CD4-positive, alpha-beta T cell treated with Interleukin-6 for 4 hours (primary cell): ENCODE measurements at places on chromosomes 6 and 20.

DNA sequence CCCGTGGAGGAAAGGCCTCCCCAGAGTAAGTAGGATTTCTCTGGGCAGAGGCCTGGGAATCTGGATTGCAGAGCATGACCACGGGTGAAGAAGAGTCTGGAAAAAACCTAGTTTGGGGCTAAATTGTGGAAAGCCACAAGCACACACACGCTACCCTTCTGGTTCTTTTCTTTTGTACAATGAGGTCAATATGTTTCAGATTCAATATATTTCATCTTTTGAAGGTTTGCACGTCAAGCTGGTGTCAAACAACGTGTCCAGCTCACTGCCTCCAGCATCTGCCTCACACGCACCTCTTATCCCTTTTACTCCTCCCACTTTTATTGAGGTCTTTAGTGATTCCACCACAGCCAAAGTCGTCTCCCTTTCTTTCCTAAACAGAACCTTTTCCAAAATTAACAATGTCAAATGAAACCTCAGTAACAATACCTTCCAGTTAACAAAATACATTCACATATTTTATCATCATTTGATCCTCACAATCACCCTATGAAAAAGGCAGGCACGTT, 773 bp upstream of the EPB41L2 start:
- no peak for DNase-seq

- DNase-seq, result no peak
Measured at GRCh38 chr6:106674541-106675229, 45.3 kb downstream of the QRSL1 start.

- no peak for DNase-seq
Measured at GRCh38 chr6:77180326-77180725, 283.0 kb downstream of the HTR1B start.

DNA sequence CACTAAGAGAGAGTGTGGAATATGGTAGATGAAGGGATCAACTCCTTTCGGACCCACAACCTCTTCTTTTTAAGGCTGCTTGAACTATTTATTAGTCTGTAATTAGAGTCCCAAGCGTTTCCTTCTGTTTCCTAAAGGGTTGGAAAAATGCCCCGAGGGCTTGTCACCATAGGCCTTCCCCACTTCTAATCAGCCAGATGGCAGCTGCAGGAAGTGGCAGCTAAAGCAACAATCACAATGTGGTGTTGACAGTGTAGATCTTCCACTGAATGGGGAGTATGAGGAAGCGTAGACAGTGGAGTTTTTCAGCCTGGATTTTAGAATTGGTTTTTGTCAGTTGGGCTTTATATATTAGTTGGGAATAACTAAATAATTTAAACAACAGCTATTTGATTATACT, 40.6 kb downstream of the SLC35D3 start:
- no peak for DNase-seq

- DNase-seq, result no peak
Measured at GRCh38 chr20:62622877-62623487, 19.3 kb upstream of the SLCO4A1 start.

GRCh38 chr6:20366082-20366830, 35.4 kb upstream of the E2F3 start:
- DNase-seq, result peak; percentile 81

GRCh38 chr6:53894091-53894490, 99.3 kb downstream of the LRRC1 start:
- peak; percentile 44 for DNase-seq

DNA sequence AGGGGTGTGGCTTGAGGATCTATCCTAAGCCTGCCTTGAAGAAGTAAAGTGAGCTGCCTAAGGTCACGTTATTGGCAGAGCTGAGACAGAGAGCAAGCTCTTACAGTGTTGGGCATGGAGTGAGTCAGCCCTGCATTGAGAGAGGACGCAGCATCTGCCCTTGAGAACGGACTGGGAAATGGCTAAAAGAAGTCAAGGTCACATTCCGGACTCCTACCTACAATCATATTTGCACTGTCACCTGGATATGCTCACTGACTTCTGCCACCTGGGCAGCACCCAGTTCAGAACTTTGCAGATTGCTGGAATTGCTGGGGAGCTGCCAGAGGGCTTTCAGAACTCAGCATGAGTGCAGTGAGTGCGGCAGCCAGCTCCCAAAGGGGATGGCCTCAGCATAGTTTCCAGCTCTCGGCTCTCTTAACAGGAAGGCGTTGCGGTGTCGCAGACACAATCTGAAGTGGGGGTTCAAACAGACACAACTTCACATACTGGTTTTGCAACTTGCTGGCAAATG, 199.3 kb upstream of the SGK1 start:
- peak; percentile 25 for DNase-seq

DNA sequence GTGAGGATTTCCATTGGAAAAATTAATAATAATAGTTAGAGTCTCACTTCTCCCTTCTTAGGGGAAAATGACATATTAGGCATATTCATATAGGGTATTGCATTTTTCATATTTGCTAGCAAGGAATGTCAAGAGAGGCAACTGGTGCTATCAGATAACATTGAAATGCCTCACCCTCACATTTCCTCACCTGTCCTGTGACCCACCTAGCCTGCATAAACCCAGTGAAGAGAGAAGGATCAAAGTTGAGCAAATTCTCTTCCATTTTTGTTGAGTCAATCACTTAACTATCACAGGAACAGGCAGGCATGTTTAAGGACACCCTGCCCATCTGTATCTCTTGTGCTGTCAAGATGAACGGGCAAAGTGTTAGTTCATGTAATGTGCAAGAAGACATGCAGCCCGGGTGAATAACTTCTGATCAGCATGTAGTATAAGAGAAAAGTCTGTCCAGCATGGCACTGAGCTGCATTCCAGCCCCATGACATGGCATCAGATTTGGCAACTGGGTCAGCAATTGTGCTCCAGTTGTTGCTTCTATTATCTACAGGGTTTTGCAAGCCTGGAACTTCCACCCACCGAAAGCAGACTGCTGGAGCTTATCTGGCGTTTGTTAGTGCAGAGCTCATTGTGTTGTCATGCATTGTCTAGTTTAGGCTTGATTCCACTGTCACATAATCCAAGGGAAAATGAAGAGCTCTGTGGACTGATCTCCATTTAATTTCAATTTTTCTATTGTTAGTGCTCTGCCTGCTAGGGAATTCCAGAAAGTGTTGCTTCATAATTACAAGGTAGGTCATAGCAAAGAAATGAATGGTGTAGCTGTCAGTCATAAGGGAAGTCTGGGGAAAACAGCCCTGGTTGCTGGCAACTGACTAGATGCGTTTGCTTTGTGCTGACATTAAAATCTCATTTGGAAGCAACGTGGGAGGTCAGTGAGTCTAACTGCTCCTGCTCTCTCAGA, 138.4 kb upstream of the TNFAIP3 start:
- DNase-seq, result no peak

GRCh38 chr6:7328243-7328642, 15.2 kb upstream of the SSR1 start:
- no peak for DNase-seq

DNA sequence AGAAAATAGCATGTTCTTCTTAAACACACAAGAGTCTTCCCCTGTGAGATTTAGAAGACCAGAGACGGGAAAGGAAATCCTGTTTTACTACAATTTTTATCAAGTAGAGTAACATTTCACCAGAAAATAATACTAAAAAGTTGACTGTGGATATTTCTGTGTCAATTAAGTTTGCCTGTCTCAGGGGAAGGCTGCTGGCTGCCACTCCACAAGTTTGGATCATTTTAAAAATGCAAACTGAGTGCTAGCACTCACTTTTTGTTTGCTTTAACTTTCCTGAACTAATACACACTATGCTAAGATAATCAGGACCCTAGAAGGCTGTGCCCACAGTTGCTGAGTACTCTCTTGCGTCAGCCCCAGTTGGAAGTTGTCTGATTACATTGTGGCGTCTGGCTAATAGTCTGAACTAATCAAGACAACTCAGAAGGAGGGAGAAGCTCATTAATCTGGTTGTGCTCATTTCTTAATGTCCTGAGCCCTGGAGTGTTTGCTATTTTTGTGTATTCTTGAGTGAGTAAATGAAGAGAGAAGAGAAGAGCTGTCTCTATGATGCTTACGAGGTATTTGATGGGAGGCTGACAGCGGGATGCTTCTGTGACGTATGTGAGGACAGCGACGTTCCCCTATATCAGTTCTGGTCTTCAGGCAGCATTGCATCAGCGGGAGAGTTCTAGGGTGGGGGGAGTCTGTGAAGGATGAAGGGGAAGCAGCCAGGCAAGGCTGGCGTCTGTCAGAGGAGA, 664.2 kb downstream of the QKI start:
- DNase-seq, result no peak

DNA sequence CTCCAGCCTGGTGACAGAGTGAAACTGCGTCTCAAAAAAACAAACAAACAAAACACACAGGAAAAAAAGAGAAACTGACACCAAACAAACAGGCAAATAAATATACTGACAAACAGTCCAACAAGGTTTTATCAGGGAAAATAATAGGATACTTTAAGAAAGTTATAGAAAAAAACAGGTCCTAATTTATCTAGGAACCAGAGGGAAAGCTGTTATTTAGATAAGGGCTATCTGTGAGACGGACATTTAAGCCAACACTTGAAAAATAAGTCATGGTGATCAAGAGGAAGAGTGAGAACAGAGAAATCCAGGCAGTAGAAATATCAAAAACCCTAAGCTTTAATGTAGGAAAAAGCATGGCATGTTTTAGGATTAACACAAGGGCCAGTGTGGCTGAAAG, 68.9 kb downstream of the FAM217A start:
- no peak for DNase-seq

- DNase-seq, result no peak
Measured at GRCh38 chr20:32803092-32803491, 16.7 kb upstream of the MAPRE1 start.

DNA sequence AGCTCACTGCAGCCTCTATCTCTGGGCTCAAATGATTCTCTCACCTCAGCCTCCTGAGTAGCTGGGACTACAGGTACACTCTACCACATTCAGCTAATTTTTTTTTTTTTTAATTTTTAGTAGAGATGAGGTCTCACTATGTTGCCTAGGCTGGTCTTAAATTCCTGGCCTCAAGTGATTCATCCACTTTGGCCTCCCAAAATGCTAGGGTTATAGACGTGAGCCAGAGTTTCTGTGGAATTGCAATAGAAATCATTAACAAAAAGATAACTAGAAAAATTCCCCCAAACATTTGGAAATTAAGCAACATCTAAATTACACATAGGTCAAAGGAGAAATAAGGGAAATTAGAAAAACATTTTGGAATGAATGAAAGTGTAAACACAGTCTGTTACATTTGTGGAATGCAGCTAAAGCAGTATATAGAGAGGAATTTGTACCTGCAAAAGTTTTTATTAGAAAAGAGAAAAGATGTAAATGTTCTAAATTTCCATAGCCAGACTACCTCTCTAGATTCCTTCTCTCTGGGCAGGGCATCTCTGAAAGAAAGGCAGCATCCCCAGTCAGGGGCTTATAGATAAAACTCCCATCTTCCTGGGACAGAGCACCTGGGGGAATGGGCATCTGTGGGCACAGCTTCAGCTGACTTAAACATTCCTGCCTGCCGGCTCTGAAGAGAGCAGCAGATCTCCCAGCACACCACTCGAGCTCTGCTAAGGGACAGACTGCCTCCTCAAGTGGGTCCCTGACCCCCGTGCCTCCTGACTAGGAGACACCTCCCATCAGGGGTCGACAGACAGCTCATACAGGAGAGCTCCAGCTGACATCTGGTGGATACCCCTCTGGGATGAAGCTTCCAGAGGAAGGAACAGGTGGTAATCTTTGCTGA, 51.3 kb downstream of the ATRN start:
- DNase-seq, result no peak

DNA sequence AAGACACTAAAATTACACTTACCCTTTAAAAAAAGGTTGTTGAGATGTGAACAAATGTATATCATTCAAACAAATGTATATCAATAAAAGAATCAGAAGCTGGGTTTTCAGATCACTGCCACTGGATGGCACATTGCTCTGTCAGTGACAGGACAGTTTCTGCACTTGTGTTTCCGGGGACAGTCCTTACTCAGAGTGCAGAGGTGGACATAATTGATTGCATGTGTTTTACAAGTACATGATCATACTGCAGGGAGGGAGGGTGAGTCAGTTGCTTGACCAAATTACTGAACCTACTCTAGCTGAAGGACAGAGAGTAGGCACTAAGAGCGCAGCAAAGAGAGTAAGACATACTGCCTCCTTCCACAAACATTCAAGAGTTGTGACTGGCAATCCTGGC, 302.3 kb downstream of the TENT5A start:
- DNase-seq, result no peak

DNA sequence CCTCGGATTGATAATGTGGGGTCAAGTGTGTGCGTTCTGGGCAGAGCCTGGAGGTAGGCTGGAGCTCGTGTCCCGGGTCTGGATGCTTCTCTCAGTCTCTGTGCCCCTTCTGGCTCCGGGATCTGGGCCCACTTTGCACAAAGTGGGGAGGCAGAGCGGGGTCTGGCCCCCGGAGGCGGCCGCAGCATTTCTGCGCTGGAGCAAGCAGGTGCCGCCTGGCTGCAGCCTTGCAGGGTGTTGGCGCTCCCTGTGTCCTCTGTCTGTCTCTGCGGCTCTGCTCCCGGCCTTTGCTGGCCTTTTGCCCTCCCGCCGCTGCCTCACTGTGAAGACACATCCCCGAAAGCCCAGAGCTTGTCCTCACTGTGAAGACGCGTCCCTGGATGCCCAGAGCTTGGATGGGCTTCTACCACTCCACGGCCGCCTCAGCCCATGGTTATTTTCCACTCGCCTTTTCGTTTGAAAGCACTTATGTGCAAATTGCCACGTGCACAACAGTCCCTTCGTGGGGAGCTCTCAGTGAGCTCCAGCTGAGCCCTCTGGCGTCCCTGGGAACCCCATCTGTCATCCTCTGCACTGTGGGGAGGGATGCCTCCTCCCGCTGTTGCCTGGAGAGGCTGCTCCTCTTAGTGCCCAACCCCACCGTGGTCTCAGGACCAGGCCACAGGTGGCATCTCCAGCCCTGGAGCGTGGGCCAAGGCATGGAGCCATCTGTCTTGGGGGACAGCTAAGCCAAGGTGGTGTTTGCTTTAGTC, 17.4 kb downstream of the SLCO4A1 start:
- no peak for DNase-seq

DNA sequence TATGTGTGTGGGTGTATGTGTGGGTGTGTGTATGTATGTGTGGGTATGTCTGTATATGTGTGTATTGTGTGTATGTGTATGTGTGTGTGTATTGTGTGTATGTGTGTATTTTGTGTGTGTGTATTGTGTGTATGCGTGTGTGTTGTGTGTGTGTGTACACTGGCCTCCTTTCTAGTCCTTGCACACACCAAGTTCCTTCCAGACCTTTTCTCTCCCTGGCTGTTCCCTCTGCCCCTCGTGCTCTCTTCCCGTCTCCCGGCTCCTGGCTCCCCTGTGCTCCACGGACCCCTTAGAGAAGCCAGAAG, 11.4 kb downstream of the VSTM2L start:
- no peak for DNase-seq

GRCh38 chr6:50549026-50549425, 164.3 kb upstream of the TFAP2D start:
- no peak for DNase-seq

- DNase-seq, result no peak
Measured at GRCh38 chr6:153031335-153031955, 28.9 kb upstream of the MTRF1L start.

- peak; percentile 77 for DNase-seq
Measured at GRCh38 chr6:166540631-166541331, 45.7 kb downstream of the RAMACL start.

DNA sequence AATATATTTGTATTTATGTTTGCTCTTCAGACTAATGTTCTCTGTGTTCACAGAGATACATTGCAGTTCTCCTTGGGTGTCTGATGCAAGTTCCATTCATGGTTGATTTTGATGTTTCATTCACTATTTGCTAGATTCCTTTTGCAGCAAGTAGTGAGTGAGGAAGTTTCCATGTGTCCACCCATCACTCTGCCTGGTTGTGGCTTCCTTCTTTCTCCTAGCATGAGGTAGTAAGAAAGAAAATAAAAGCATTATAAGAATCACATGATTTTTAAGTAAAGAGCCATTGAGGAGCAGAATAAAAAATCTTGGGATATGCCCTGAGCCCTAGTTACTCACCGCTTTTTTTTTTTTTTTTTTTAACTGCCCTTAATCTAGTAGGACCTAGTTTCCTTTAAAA, 8.7 kb downstream of the SASH1 start:
- no peak for DNase-seq
